ENCODE measurements at places on chromosomes 16 and 17.

GRCh38 chr17:81720267-81721071, 8.4 kb downstream of the SLC25A10 start:
- no peak for DNase-seq

- DNase-seq: no peak
These were observed 4.9 kb downstream of the FASN start for GRCh38 chr17:82092995-82093751.

- DNase-seq: peak; percentile 36
These were observed 267.7 kb downstream of the ABCC12 start for GRCh38 chr16:47888142-47888541.

GRCh38 chr17:49748223-49748622, 15.7 kb downstream of the FAM117A start:
- no peak for DNase-seq

GRCh38 chr17:59331929-59332748, 684 bp downstream of the YPEL2 start:
- peak; percentile 56 for DNase-seq

GRCh38 chr17:76697702-76698465, 12.9 kb downstream of the MXRA7 start:
- peak; percentile 96 for DNase-seq

DNA sequence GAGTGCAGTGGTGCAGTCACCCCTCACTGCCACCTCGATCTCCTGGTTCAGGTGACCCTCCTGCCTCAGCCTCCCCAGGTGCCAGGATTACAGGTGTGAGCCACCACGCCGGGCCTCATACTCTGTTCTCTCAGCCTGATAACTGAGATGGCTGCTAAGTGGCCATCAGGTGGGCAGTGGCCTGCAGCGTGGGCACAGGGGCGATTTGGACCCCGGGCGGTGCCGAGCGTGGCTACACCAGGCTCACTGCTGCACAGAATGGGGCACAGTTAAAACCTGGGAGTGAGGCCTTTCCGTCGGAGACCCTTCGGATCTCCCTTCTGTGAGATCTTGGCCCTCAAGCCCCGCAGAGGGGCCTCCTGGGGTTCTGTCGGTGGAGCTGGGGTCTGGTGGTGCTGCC, 11.5 kb downstream of the CACNA1H start:
- DNase-seq: no peak

DNA sequence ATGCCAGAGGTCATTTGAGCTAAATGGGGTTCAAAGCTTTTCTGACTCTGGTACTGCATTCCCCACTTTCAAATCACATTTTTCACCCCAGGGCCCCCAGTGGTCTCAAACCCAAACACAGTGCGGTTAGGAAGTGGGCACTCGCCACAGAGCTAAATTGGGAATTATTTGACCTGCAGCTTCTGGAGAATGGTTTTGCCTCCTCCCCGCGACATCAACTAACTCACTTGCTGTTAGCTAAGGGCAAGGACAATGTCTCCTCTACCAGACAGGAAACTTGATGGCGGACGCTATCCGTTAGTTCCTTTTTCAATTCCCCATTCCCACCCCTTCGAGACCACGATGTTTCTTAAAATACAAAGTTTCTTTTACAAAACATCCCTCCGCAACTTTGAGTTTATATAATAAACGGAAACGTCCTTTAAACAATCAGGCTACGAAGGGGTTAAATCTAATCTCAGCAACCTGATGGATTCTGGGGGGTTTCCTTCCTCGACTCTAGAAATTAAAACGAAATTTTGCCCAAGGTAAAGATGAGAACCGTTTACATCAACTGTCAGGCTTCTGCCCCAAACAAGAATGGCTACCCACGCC, 500 bp upstream of the KAT7 start:
- DNase-seq: no peak

GRCh38 chr16:7716660-7717550, 384.3 kb downstream of the RBFOX1 start:
- peak; percentile 32 for DNase-seq

DNA sequence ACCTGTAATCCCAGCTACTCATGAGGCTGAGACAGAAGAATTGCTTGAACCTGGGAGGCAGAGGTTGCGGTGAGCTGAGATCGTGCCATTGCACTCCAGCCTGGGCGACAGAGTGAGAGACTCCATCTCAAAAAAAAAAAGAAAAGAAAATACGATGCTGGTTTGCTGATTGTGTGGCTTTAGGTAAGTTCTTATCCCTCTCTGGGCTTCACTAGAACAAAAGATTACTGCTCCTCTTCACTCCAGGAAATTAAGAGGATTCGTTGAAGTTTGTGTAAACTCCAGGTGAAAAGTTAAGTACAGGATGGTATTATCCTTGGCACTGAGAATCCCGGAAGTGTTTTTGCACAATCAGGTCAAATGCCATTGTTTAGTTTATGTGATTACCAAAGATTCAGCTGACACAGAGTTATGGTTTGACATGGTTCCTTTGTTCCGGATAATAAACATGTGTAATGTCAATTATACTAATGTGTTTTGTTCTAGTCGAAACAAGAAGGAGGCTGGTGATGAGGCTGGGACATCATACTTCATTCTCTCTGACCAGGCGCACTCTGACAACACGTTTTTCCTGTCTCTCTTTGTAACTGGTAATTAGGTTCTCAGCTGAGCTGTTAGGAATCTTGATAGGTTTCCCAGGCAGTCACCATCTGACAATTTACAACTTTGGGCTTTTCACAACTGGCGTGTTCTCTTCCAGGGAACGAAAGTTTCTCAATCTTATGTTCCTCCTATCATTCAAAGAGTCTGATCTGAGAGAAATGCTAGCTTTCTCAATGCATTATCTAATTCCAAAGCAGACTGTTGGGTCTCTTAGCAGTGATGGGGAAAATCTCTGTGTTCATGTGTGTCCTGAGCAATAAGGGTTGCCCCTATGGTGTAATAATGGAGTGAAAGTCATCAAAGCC, 10.8 kb upstream of the TAOK1 start:
- peak; percentile 52 for DNase-seq

DNA sequence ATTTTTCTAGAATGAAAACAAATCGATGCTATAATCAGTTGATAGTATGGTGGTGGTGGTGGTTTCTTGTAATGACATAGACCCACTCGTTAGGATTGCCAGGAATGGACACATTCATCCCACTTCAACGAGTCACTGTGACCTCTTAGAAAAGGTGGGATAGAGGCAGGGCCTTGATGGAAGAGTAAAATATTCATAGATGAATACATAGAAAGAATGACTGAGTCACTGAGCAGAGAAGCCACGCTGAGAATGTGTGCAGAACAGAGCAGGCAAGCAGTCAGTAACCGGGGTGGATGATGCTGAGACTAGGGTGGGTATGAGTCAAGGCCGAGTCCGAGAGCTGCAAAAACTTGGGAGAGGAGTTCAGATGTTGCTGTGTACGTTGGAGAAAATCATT, 129.9 kb downstream of the PITPNC1 start:
- DNase-seq: no peak

DNA sequence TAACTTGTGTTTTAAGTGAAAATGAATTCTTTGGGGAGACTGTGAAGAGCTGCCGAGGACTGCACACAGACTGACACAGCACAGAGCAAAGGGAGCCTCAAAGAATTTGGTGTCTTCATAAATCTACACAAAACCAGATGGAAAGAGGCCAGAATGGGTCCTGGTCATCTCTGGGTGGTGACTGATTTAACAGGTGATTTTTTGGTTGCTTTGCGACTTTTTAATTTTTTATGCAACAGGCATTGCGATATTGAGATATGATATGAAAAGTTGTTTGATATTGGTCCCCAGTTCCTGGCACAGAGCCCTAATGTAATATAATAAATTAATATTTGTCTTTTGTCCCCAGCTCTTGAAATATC, 12.6 kb upstream of the EIF1 start:
- DNase-seq: no peak

GRCh38 chr17:4900231-4901107, 1.1 kb downstream of the C17orf107 start:
- peak; percentile 71 for DNase-seq

- no peak for DNase-seq
These were observed 6.0 kb downstream of the NKIRAS2 start for GRCh38 chr17:42025936-42026335.

All from eye (tissue), 1 donor.